Suppressor macrophage (primary cell): ENCODE measurements at places on chromosomes 16 and 17.

DNA sequence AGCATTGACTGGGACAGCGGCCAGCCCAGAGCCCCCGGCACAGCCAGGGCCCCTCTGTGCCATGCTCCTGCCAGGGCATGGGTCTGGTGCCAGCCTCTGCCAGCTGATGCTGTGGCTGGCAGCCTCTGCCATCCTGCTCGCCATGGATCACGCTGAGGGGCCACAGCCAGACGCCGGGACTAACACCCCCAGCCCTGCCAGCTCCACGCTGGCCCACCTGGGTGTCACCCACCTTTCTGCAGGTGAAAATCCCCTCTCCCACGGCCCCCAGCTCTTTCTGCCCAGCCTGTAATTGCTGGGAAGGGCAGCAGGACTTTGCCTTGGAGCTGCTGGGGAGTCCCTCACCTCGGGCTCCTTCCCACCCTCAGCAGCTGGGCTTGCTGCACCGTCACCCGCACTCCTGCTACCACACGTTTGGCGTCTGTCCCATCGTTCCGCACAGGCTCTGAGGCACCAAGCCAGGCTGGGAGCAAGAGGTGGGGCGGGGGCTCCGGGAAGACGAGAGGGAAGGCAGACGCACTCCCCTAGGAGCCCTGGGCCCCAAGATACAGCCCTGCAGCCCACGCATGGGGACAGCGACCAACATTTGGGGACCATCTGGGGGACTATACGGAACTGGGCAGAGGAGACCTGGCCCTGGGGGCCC, 42.0 kb upstream of the ACSF3 start:
- DNase-seq, result no peak

- no peak for DNase-seq
These were observed 942.1 kb downstream of the KCNJ2 start for GRCh38 chr17:71111460-71111859.

GRCh38 chr17:44879376-44879775, 19.9 kb downstream of the EFTUD2 start:
- no peak for DNase-seq

DNA sequence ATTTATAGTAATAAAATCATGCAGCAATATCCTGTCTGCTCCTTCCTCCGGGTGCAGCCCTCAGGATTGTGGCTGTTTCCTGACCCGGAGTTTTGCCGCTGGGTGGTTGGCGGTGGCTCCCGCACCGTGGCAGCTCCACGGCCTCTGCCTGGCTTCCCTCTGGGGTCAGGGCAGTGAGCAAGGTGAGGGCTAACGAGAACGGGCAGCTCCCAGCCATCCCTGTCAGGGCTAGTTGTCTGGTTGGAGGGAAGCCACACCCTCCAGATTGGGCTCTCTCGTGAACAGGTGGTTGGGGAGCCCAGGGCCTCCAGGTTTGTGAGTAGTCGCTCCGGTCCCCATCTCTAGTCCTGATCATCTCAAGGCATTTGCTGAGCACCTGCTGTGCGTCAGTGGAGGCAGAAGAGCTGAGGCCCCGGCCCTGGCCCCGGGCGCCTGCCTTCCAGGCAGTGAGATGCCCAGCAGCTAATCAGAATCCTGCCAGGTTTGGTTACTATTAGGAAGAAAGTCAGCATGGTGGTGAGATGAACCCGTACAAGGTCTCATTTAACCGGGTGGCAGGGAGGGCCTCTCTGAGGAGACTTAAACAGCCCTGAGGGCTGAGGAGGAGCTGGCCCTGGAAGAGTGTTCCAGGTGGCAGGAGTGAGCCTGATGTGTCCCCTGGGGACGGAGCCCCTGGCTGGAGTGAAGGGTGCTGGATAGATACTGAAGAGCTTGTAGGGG, 2.3 kb upstream of the NUDT16L1 start:
- no peak for DNase-seq

- no peak for DNase-seq
These were observed 19.3 kb downstream of the SHMT1 start for GRCh38 chr17:18344021-18344420.

DNA sequence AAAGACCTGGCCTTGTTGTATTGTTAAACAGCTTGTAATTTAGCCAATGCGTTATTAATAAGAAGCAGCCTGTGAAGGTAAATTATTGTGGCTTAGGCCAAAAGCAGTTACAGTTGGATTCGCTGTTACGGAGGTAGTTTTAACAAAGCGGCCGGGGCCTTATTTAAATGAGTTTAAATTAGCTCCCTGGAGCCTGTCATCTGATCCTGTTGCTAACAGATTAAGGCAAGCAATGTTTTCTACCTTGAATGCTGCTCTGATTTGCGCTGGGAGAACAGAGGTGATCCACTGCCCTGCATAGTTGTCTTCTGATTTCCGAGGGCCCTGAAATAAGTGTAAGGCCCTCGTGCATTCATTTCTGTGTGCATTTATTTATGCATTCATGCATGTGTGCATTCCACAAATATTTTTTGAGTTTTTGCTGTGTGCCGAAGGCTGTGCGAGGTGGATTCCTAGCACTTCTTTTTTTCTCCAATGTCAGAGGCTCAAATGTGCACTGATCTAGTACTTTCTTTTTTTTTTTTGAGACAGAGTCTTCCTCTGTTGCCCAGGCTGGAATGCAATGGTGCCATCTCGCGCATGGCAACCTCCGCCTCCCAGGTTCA, 10.9 kb downstream of the SEC14L5 start:
- DNase-seq, result no peak
